MV-4-11 (cell line): ENCODE measurements at places on chromosomes 1 and 21.

DNA sequence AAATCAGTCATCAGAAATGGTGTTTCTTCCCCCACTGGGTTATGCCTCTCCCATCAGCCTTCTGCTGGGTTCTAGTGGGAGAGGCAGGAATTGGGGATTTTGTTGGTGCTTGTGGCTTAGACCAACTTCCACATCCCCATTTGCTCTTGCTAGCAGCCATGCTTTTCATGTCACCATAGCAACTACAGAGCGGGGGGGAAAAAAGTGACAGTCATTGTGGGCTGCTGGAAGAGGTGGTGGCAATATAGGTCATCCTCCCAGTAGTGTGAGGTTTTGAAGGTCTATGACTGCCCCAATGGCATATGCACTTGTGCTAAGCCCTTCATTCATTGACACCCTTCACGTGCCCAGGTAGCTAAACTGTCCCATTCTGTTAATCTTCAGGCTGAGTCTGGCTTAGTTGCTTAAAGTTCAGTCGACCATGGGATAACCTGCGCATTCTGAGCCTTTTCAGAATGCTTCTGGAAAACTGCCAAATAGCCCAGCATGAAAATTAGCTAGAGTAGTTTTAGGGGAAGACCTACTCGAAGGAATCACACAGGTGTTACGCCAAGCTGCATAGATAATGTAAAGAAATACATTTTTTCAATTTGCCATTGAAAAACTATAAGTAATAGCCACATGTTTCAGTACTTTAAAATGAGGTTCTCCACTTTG is 53.7 kb upstream of the ZNF326 start:
- DNase-seq, result peak; percentile 88

DNA sequence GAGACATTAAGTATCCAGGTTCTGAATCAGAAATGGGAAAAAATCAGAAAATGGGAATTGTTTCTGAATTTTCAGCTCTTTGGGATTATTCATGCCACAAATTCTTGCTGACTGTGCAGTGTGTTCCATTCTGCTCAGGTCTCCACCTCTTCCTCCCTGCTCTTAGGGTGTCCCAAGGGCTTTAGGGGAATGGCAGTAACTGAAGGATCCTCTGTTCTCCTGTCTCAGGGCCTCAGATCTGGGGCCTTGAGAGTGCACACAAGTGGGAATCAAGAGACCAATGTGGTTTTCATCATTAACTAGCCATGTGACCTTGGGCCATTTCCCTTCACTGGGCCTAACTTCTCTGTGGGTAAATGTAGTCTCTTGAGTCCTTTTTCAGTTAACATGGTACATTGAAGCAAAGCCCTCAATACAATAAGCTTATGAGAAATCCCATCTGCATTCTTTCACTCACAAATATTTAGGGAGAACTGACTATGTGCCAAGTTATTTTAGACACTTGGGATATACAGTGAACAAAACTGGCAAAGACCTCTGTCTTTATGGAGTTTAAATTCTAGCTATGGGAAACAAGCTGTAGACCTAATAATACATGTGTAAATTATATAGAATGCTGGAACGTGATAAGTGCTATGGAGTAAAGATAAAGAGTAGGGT is 75.7 kb upstream of the SPATA6 start:
- DNase-seq, result no peak

- peak; percentile 83 for DNase-seq
Observed at GRCh38 chr1:64933296-64934070, 32.9 kb downstream of the JAK1 start.

GRCh38 chr1:115793162-115793561 is 24.6 kb upstream of the CASQ2 start:
- no peak for DNase-seq

- DNase-seq, result no peak
Observed at GRCh38 chr1:22263359-22263758, 120.5 kb upstream of the WNT4 start.

DNA sequence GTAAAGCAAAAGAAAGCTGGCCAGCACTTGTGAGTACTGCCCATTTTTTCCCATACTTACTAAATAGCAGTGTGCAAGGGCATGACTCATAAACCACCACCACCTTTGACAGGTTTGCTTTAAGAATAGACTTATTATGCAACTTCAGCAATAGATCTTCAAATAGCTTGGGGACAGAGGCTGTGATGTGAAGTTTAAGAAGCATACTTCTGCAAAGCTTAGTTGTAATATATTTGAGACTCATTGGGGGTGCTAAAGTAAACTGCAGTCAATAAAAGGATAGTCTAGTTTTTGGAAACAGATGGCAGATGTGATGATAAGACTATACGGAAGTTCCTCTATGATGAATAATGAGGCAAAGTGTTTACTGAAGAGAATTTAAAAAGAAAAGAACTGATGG is 210.0 kb downstream of the PLA2G4A start:
- DNase-seq, result peak; percentile 20

- no peak for DNase-seq
Observed at GRCh38 chr1:6508154-6508815, 16.8 kb upstream of the PLEKHG5 start.

DNA sequence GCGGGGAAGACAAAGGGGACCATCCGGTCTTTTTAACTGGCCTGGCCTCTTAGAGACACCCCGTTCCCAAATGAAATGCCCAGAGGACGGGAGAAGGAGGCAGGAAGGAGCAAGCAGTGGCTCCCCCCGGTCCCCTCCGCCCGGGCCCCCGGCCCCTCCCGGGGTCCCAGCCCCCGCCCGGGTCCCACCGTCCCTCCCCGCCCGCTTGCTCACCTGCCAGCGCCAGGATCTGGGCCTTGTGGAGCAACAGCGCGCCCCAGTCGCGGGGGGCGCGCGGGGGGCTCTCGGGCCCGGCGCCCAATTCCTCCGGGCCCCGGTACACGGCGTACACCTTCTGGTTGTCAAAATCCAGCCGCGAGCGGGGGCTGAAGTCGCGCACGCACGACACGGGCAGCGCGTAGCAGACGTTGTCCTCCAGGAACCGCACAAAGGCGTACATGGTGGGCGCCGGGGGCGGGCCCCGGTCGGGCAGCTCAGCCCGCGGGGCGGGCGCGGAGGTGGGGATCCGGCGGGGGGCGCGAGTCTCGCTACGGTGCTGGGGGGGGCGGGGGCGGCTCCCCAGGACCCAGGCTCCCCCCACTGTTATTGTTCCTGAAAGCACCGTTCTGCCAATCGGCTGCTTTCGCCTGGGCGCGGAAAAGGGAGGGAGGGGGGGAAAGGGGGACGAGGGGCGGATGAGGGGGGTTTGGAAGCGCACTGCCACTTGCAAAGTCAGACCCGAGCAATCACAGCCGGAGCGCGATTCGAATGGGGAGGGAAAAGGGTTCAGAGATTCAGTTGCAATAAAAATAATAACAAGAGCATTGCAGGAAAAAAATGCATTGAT is at the start of gene BEND5:
Gene BEND5 (minus strand): TSS at position 499 of the 826 bp plus-strand sequence. CDS start 60 bp downstream, at position 439.
- DNase-seq, result no peak

DNA sequence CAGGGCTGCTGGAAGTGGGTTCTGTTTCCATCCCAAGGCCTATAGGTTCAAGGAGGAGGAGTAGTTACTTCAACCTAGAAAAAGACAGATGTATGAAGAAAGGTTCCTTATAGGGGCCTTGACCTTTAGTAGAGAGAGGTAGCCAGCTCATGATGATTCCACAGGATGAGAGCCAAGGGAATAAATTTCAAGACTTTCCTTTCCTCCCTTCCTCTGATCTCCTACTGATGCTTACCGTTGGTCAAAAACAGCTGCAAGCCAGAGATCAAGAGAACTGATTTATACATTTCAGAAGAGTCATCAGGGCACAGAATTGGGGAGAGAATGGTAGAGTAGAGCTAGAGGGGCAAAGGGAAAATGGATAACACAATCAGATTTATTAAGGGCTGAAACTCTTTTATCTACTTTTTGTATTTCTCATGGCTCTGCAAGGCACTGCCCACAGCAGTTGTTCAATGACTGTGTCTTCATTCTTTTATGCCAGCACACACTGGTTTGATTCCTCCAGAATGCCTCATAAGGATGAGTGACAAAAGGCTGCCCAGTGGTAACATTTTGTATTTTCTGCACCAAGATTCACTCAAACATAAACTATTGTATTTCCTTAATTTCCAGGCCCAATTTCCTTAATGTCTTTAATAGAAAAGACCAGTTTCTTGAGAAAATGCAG is 37.4 kb downstream of the AK5 start:
- DNase-seq, result no peak

GRCh38 chr1:21340230-21340945 is 50.1 kb upstream of the ECE1 start:
- DNase-seq, result no peak

- peak; percentile 69 for DNase-seq
Observed at GRCh38 chr1:100936194-100936967, 40.5 kb downstream of the SLC30A7 start.
